Posterior vena cava (tissue), 2 donors: ENCODE measurements at places on chromosomes 5 and 9.

- no peak for DNase-seq
These were observed 38.2 kb downstream of the GALNT10 start for GRCh38 chr5:154228696-154229095.

DNA sequence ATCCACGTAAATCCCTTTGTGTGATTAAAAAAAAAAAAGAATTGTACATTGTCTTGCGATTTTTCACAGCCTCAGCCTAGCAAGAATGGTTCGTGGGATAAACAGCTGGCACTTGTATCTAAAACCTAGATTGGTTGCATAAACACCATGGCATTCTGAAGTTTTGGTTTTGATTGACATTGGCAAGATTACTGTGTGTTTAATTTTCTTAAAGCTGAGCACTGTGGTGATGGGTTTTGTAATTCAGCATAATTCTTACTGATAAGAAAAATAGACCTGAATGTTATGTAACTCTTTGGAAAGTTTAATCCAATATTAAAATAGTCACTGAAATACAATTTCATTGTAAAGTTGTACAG lies 23.4 kb upstream of the ANKRD18A start:
- no peak for DNase-seq

DNA sequence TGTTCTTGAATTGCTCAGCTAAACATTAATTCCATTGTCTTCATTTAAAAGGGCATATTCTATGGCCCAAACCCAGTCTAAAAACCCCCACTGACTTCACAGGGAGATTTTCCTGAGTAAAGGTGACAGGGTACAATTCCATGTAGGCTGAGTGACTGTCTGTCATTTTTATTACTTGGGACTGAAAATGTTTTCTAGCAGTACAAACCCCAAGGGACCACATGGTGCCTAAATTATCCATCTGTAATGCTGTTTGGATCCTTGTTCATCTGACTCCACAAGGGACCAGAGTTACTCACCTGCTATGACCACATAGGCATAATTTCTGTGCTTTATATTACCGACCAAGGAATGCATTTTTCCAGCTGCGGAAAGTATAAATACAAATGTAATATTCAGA lies 349.1 kb downstream of the ZNF608 start:
- DNase-seq: no peak

DNA sequence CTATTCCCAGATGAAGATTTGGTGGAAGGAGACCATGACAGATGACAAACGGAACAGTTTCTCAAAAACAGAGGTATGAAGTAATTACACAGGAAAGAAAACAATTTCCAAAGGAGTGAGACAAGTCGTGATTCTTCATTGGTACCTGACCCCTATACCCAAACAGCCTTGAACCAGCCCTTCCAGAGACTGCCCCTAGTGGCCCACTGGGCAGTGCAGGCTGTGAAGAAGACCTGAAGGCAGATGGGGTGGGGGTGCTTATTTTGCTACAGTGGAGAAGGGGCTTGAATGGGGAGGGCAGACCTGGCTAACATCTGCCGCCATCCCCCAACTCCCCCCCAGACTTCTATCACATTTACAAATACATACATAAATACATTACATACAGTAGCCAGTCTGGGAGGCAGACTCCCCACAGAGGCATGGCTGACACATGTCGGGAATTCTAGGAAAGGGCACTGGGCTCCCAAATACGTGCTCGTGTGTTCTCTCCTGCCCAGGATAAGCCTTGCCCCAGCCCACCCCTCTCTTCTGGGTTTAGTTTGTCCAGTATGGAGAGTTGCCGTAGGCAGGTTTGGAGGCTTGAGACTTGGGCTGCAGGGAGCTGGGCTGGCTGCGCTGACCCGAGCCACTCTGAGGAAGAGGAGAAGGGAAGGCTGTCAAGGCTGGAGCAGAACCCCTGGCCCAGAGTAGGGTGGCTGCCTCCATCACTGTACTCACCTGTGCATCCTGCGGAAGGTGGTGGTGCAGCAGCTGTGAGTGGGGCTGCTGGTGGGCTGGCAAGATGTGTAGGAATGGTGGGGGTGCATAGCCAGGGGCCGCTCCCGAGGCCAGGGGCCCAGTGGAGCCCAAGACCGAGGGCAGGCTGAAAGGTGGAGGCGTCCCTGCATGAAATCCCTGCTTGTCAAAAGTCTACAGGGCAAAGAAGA lies 105.3 kb downstream of the UBE2R2 start:
- no peak for DNase-seq

DNA sequence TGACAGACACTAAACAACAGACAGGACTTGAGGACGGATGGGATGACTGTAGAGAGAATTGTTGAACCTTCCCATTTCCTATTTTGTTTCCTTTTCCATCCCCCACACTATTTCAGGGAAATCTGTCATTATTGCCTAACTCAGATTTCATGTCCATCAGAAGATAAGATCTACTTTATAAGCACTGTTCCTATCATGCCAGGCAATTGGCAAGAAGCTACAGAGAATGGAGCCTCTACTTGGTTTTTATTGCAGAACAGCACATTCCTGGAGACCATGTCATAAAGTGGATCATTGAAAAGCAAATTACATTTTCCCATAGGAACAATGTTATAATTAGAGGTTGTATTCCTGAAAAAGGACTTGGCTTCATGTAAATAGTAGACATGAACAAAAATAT lies 173.7 kb upstream of the KIF2A start:
- DNase-seq: no peak
